SK-MEL-5 (cell line): ENCODE measurements at places on chromosomes 2 and 18.

- no peak for DNase-seq
Observed at GRCh38 chr2:44155666-44156446, 12.8 kb upstream of the PPM1B start.

GRCh38 chr2:144230448-144231085 is 289.4 kb downstream of the ZEB2 start:
- no peak for DNase-seq

- no peak for DNase-seq
Observed at GRCh38 chr2:158477202-158477601, 20.4 kb downstream of the PKP4 start.

GRCh38 chr2:221555494-221555846 is 16.6 kb downstream of the EPHA4 start:
- no peak for DNase-seq

- no peak for DNase-seq
Observed at GRCh38 chr2:71465356-71465755, 12.0 kb downstream of the DYSF start.

DNA sequence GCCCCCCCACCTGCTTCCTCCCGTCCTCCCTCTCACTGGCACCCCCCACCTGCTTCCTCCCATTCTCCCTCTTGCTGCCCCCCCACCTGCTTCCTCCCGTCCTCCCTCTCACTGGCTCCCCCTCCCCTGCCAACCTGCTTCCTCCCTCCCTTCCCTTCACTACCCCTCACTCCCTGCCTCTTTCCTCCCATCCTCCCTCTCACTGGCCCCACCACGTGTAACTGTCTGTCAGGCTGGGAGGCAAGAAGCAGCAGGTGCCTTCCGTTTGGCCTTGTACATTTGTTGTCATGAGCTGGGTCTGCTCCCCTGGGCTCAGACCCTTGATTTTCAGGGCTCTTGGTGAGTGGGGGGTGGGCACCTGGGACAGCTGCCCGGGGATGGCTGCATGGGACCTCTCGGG is 19.1 kb downstream of the RTP5 start:
- DNase-seq, result no peak

GRCh38 chr2:122808286-122808969 is 1053.0 kb downstream of the TSN start:
- DNase-seq, result no peak

- no peak for DNase-seq
Observed at GRCh38 chr18:42623935-42624334, 491.6 kb downstream of the RIT2 start.

- no peak for DNase-seq
Observed at GRCh38 chr18:4193086-4193485, 262.0 kb downstream of the DLGAP1 start.

DNA sequence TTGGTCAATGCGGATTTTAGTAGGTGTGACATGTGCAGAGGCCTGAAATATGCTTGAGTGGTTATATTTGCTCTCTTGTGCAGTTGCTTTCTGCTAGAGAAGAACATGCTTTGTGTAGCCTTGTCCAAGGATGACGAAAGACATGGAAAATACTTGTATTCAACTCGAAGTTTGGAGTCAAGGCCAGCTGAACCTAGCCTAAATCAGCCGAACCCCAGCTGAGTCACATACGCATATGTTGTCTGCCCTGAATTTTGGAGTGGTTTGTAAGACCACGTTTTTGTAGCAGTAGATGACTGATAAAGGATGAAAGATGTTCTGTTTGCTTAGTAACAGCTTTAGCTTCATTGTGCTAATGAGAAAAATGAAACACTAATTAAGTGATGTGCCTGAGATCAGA is 22.5 kb upstream of the SPAG16 start:
- no peak for DNase-seq

- no peak for DNase-seq
Observed at GRCh38 chr2:71792926-71793761, 339.8 kb downstream of the DYSF start.

- DNase-seq, result peak; percentile 42
Observed at GRCh38 chr18:7926526-7926925, 359.4 kb downstream of the PTPRM start.

DNA sequence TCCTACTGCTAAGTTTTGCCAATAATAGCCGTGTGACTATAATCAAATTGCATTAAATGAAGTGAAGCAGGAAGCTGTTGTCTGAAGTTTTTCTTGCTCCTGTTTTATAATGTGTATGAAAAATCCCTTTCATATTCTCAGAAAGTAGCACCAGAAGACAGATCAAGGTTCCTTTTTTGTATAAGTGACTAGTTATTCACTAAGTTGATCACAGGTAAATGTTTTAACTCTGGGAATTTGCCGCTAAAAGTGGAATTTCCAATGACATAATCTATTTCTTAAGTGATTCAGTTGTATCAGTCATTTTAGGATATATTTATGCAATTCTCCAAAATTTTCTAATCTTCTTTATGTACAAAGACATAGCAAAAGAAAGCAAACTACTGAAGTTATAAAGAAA is 99.6 kb downstream of the DPP4 start:
- DNase-seq, result no peak

DNA sequence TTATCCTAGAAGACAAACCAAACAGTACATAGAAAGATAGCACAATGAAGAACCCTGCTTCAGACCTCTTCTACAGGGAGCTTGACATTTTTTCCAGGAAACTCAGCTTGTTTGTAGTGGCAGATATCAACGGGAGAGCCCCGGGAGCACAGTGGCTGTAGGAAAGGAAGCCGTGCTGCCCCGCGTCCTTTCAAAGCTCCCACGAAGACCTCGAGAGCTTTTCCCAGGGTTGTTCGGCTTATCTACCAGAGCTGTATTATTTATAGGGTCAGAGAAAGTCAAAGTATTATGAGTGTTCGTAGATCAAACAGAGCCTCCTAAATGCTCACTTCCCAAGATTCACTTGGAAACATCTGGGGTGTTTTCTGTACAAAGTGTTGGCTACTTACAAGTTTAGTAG is 167.1 kb upstream of the COPS8 start:
- no peak for DNase-seq

DNA sequence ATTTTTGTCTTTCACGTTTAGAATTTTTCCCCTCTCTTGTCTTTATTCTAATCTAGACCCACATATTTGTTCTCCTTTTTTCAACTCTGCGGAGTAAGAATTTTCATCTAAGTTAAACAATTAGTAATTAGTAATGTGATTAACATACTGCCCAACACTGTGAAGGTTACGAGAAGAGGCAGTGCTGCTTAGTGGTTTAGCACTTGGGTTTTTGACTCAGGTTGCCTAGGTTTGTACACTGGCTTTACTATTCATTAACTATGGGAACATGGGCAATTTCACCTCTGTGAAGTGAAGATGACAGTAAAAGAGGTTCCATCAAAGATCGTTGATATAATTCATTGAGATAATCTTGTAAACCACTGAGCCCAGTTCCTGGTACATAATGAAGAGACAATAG is 82.2 kb upstream of the PNPT1 start:
- DNase-seq, result no peak

DNA sequence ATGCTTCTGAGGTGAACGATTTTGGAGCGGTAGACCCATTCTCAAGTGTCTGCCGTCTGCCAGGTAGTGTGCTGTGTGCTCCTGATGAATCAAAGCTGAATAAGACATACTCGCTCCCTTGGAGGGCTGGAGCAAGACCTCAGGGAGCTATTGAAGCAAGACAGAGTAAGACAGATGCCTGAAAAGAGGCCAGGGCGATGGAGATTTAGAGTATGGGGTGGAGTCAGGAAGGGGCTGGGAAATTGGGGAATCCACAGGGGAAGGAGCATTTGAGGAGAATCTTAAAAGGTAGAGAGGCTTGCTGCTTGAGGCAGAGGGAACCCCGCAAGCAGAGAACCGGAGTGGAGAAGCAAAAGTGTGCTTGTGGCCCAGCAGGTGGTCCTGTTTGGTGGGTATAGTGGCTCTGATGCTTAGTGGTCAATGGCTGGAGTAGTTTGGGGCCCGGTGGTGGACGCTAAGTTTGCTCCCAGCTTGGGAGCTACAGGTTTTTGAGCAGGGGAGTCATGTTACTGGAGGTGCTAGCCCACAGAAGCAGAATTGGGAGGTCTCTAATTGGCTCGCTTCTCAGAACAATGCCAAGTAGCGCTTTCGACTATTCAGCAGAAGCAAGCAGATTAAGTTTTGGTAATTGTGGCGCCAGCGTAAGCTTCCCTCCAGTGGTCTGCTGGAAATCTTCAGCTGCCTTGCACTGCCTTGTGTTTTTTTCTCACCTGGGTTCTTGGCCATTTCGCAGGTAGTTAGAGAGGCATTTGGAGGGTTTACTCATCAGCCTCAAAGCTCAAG is 2.0 kb downstream of the CNNM4 start:
- DNase-seq, result no peak

- no peak for DNase-seq
Observed at GRCh38 chr18:35252466-35252865, 11.6 kb downstream of the ZNF397 start.

DNA sequence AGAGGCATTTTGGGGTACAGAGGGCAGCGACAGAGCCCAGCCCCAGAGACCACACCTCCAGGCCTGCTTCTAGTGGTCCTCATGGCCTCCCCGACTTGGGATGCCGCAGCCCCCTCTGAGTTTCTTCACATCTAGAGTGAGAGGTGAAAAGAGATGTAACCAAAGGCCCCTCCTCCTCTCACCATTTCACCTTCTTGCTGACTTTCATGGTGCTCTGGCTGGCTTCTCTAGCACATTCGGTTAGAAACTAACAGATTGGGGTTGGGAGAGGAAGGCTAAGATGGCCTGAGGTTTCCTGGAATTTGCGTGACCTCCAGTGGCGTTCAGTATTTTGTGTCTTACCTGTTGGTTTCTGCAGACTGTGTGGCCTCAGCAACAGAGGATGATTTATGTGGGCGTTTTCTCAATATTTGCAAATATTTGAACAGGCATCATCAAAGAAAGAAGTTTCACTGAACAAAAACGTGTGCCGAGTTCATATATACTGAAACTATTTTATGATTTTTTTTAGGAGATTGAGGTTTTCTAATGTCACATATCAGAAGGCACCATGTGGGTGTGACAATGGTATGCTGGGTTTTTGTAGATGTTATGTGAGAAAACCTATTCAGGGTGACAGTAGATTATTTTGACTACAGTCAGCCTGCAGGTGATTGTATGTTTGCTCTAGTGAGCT is 69.9 kb upstream of the BCL2L11 start:
- no peak for DNase-seq

- no peak for DNase-seq
Observed at GRCh38 chr2:17519486-17519885, 1.2 kb upstream of the RAD51AP2 start.

- no peak for DNase-seq
Observed at GRCh38 chr2:150526006-150526405, 38.5 kb upstream of the RND3 start.

- no peak for DNase-seq
Observed at GRCh38 chr2:221465776-221466175, 106.3 kb downstream of the EPHA4 start.

GRCh38 chr2:78646533-78647364 is 378.8 kb upstream of the REG3G start:
- no peak for DNase-seq

DNA sequence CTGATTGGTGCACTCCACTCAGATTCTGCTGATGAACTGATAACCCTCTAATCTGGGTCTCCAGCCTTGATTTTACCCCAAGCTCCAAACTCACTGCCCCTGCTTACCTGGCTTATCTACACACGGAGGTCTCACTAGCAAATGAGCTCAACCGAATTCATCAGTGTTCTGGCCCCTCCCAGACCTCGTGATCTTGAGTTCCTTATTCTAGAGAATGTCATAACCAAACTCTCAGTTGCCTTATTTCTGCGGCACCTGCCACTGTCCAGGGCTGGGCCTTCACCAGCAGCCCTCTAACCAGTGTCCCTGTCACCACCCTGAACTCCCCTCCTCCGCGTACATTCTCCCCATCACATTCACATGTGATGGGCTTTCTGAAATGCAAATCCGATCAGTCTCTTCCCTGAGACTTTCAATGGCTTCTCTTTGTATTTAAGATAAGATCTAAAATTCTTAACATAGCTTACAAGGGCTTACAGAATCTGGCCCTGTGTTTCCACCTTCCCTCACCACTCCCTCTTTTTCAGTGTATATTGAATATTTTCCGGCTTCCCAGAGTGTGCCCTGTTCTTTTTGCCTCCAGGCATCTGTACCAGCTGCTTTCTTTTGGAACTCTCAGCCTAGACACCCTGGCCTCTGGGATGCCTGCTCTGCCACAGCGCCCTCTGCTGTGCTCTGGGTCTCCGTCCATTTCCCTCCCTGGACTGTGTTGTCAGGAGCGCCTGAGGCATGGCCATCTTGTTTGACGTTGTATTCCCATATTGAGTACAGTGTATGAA is 31.1 kb downstream of the NAB1 start:
- peak; percentile 94 for DNase-seq

- no peak for DNase-seq
Observed at GRCh38 chr2:201150454-201151020, 32.4 kb upstream of the CASP10 start.

GRCh38 chr18:77063260-77063659 is 69.3 kb downstream of the MBP start:
- DNase-seq, result no peak

DNA sequence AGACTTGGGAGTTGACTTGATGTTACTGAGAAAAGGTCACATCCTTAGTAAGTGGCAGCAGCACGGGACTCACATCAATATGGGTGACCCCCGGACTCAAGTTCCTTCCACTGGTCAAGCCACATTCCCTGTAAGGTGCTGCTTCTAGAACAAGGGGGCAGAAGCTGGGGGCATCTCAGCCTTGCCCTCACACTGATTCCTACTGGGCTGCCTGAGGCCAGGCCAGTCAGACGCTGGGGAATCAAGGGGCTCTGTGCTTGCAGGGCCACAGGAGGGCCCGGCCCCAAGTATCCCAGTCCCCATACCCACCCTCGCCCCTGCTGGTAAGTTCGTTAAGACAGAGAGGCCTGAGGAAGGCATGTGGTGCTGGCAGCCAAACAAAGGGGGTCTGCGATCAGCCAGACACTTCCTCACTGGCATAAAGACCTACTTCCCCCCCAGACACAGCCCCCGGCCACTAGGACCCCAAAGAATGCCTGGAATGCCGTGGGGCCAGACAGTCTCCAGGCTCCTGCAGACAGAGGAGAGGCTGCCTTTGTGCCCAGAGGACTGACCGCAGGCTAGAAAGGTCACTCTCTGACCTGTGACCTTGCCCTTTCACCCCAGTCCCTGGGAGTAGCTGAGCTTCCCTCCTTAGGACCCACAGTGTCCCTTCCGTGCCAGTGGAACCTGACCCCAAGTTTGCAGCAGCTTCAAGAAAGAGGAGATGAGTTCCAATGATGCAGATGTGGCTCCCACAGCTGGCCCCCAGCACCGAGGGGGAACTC is 83.6 kb downstream of the HS1BP3 start:
- no peak for DNase-seq

- no peak for DNase-seq
Observed at GRCh38 chr2:127857265-127857808, 618 bp downstream of the POLR2D start.

DNA sequence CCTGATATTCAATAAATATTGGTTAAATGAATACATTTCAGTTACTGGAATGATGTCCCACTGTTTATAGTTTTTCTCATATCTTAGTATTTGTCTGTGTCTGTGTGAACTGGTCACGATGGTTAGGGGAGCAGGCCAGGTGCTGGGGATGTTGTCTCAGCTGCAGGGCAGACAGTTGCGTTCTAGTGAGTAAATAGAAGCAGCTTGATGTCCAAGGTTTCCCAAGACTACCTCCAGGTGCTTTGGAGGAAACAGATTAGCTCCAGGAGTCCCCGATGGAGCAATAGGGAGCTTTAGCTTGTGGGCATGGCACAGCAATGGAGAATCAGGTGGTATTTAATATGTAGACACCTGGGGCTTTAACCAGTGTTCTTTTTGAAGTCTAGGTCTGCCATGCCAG is 75.5 kb downstream of the GULP1 start:
- no peak for DNase-seq
